ENCODE measurements at places on chromosomes 7 and 10. TPM values are rescaled to one million over a fixed set of nuclear protein-coding genes. Genes with fewer than 3 reads are reported as not detected.

Gene CCDC172
- total RNA-seq = not detected

- DNase-seq = no peak
These were observed 56.7 kb downstream of the VSTM4 start for GRCh38 chr10:49058463-49059255.

- DNase-seq = no peak
These were observed 33.7 kb upstream of the C7orf33 start for GRCh38 chr7:148556892-148557291.

- DNase-seq = no peak
These were observed 61.6 kb downstream of the PRSS58 start for GRCh38 chr7:142196066-142196840.
